ENCODE measurements at places on chromosomes 4 and X. TPM values are rescaled to one million over a fixed set of nuclear protein-coding genes. Genes with fewer than 3 reads are reported as not detected.

Gene WNK3
- polyA plus RNA-seq: not detected

Gene MAMLD1
- 0.45 TPM for polyA plus RNA-seq

Gene MAP9
- polyA plus RNA-seq: 1.7 TPM

Gene ANK2
- polyA plus RNA-seq: not detected

Gene ERAS
- polyA plus RNA-seq: not detected

Gene HS3ST1
- not detected for polyA plus RNA-seq

Gene TMPRSS11B
- polyA plus RNA-seq: not detected

Gene ZCCHC12
- polyA plus RNA-seq: not detected

Gene OSTC
- 107 TPM for polyA plus RNA-seq

Gene SLC10A4
- not detected for polyA plus RNA-seq

Gene PFKFB1
- not detected for polyA plus RNA-seq

Gene FOXR2
- polyA plus RNA-seq: not detected

Gene SPIN3
- polyA plus RNA-seq: 5.9 TPM

Gene HMX1
- not detected for polyA plus RNA-seq

Gene RTL5
- not detected for polyA plus RNA-seq

Gene PCGF3
- 3.2 TPM for polyA plus RNA-seq

Gene CHIC2
- polyA plus RNA-seq: 87.5 TPM

Gene CENPE
- 0.46 TPM for polyA plus RNA-seq

Gene ABHD18
- 10.9 TPM for polyA plus RNA-seq

Gene SPOCK3
- not detected for polyA plus RNA-seq

Gene GAGE10
- not detected for polyA plus RNA-seq

Gene CLGN
- not detected for polyA plus RNA-seq

Gene ADGRG4
- polyA plus RNA-seq: not detected

Gene CTAG1A
- polyA plus RNA-seq: not detected

Gene EXOC1L
- polyA plus RNA-seq: not detected

Gene PRDM8
- polyA plus RNA-seq: 3.4 TPM

Gene CCDC120
- 0.30 TPM for polyA plus RNA-seq

Gene KLB
- polyA plus RNA-seq: not detected

Gene GAGE12H
- not detected for polyA plus RNA-seq

Gene KLHL5
- 6.8 TPM for polyA plus RNA-seq

Gene SPANXN4
- polyA plus RNA-seq: not detected

Gene ERVMER34-1
- polyA plus RNA-seq: 0.09 TPM

Gene TRAM1L1
- not detected for polyA plus RNA-seq

Gene KLHL13
- not detected for polyA plus RNA-seq

Gene ABCB7
- polyA plus RNA-seq: 20.2 TPM

Gene HERC3
- 60.2 TPM for polyA plus RNA-seq

Gene GAGE12J
- not detected for polyA plus RNA-seq

Gene CT45A3
- not detected for polyA plus RNA-seq

Gene CACNA1F
- not detected for polyA plus RNA-seq

Gene POLA1
- polyA plus RNA-seq: 4.9 TPM

Gene PF4V1
- polyA plus RNA-seq: not detected

Gene NHSL2
- polyA plus RNA-seq: 2.2 TPM

Gene DCAF12L2
- not detected for polyA plus RNA-seq
